ENCODE measurements at places on chromosomes 2 and 18. TPM values are rescaled to one million over a fixed set of nuclear protein-coding genes. Genes with fewer than 3 reads are reported as not detected.

DNA sequence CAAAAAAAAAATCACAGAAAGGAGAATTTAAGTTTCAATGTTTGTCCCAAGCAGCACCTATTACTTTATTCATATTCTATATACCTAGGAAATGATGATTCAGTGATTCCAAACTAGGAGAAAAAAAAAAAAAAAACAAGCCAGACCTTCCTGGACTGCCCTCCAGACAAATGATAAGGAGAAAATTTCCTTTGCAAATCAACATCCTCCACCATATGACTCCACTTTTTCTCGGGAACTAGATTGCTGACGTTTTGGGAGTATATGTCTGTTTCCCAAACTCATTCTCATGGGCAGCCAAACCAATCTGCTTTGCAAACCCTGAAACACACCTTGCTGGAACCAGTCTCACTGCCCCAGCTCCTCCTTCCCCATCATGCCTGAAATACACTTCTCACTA, 16.8 kb downstream of the AP1S3 start:
- no peak for DNase-seq

DNA sequence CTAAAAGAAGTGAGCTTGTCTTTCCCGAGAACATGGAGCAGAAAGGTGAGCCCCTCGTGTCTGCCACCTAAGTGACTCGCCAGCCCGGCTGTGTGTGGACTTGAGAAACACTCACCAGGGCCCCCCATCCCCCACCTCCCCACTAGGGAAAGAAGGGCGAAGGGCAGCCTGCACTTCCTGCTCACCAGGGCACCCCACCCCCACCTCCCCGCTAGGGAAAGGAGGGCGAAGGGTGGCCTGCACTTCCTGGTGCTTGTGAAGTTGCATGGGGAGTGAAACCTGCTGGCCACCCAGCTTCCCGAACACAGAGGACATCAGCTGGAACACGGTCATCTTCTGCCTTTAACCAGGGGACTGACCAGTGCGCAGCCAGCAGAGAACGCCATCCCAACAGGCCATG, 402.7 kb upstream of the SALL3 start:
- no peak for DNase-seq

GRCh38 chr2:9095690-9096089, 92.2 kb upstream of the MBOAT2 start:
- DNase-seq = peak; percentile 91

DNA sequence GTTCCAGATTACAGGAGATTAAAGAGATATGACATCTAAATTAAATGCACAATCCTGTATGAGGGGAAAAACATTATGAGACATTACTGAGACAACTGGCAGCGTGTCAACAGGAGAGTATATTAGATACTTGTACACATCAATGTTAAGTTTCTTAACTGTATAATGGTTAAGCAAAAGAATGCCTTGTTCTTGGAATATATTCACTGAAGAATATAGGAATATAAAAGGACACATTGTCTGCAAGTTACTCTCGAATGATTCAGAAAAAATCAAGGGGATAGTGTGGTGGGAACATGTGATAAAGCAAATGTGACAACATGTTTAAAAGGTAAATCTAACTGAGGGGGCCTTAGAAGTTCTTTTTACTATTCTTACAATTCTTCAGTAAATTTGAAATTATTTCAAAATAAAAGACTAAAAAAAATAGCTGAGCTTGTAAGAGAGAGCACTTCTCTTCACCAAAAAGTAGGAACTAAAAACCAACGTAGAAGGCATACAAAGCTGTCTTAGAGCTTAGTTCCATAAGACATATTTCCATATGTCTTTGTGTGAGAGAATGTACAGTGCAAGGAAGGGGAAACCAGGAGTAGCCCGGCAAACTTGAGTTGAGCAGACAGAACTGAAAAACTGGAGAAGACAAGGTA, 7.5 kb downstream of the WDPCP start:
- DNase-seq = no peak

- no peak for DNase-seq
These were observed 64.1 kb downstream of the AKAIN1 start for GRCh38 chr18:5132987-5133386.

GRCh38 chr18:75324686-75325257, 102.7 kb downstream of the SMIM21 start:
- DNase-seq = no peak

DNA sequence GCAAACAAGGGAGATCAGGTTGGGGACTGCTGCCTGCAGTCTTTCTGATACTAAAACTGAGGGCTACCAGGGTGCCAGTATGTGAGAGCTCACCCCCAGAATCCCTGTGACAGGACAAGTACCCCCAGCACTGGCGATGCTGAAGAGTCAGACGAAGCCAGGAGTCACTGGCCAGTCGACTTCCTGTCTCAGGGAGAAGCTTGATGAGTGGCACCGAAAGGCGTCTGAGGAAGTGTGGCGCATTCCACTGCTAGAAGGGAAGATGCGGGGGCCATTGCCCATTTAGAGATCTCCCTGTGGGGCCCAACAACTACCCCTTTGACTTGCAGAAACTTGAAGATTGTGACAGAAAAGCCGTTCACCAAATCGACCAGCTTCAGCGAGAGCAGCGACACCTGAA, 22.0 kb downstream of the MXD1 start:
- no peak for DNase-seq

GRCh38 chr2:73516033-73516432, 126.2 kb downstream of the NAT8 start:
- DNase-seq = no peak

GRCh38 chr2:182283512-182283911, 143.3 kb downstream of the PDE1A start:
- no peak for DNase-seq

GRCh38 chr2:151437630-151438029, 27.9 kb downstream of the RIF1 start:
- peak; percentile 11 for DNase-seq

GRCh38 chr18:25279961-25280360, 72.0 kb downstream of the ZNF521 start:
- DNase-seq = no peak

- DNase-seq = no peak
These were observed 26.9 kb downstream of the LOXHD1 start for GRCh38 chr18:46630160-46630559.

- DNase-seq = no peak
These were observed 90.6 kb upstream of the EFEMP1 start for GRCh38 chr2:56014046-56014730.

- no peak for DNase-seq
These were observed 542.8 kb upstream of the ID2 start for GRCh38 chr2:8138923-8139667.

GRCh38 chr18:13477147-13477683, 249.1 kb downstream of the FAM210A start:
- DNase-seq = no peak

- no peak for DNase-seq
These were observed 80.5 kb downstream of the HAUS1 start for GRCh38 chr18:46184727-46185126.

GRCh38 chr2:211879323-211879722, 659.3 kb downstream of the ERBB4 start:
- DNase-seq = no peak

DNA sequence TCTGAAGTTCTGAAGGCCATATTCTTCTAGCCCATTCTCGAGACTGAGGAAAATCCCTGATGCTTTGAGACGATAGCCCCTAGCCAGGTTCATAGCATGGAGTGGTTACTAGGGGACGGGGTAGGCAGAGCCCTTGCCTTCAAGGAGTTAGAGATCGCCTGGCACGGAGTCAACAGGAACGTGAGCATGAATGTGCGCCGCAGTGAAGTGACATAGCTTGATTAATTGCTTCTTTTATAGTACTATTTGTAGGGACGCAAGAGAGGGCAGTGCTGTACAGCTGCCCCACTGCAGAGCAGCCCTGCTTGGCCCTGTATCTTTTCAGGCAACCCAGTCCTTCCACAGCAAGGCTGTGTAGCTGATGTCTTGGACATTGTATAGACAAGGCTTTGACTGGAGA, 26.2 kb downstream of the HRH4 start:
- DNase-seq = no peak

DNA sequence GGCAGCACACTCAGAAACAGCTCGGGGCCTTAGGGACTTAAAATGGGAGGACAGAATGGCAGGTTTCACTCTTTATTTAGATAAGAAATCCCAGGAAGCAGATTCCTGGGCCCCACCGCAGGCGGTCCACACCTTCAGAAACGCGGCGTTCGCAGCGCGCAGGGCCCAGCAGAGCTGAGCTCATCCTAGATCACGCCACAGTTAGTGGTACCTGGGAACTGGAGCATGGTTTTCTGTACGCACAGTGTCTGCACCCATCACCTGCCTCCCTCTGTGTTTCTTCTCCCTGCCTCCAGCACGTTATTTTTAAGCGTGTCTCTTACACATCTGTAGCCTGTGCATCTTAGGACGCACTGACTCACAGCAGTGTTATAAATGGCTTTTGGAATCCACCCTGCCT, 242.1 kb downstream of the ALPK2 start:
- DNase-seq = no peak

DNA sequence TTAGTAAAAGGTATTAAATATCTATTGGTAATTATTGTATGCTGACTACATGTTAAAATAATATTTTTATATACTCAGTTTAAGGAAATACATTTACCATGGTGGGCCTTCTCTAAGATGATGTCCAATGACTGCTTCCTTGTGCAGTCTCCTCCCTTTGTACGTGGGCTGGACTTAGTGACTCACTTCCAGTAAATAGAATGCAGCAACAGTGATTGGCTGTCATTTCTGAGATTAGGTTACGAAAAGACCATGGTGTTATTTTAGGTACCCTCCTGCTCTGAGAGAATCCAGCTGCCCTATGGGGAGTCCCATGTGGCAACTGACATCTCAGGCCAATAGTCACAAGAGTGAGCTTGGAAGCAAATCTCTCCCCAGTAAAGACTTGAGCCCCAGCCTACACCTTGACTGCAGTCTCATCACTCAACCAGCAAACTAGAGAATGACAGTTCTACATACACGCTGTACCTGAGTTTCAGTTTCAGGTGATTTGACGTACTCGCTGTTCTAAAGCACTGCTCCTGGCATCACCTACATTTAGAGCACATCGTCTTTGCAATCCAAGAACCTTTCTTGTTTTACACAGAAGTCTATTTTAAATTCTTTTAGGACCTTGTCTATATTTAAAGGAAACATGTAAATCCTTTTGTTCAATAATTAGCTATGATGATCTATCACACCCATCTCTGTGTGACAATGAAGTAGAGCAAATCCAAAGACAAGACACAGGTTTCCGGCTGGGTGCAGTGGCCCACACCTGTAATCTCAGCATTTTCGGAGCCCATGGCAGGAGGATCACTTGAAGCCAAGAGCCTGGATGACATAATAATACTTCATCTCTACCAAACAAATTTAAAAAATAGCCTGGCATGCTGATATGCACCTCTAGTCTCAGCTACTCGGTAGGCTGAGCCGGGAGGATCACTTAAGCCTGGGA, 87.2 kb downstream of the COBLL1 start:
- no peak for DNase-seq

DNA sequence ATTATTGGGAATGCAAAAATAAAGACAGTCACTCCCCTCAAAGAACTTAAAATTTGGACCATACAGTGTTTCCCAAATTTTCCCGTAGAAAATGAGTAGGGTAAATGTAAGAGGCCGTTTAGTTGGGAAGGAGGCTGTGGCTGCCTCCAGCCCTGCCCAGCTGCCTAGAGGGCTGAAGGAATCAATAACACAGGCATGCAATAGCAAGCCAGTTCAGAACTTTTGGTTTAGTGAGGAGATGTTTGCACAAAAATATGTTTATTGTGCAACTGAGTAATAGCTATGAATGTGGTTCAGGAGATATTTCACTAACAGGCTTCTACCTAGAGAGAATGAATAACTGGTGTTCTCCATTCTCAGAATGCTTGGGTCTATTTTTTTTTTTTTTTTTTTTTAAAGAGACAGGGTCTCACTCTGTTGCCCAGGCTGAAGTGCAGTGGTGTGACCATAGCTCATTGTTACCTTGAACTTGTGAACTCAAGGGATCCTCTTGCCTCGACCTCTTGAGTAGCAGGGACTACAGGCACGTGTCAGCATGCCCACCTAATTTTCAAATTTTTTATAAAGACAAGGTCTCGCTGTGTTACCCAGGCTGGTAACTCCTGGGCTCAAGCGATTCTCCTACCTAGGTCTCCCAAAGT, 23.6 kb downstream of the UGP2 start:
- DNase-seq = no peak

GRCh38 chr2:215611609-215612386, 175.9 kb upstream of the FN1 start:
- DNase-seq = no peak

GRCh38 chr2:163182764-163183354, 344.3 kb upstream of the KCNH7 start:
- DNase-seq = no peak

- DNase-seq = peak; percentile 52
These were observed 214.0 kb downstream of the CYP26B1 start for GRCh38 chr2:71933467-71934319.

- no peak for DNase-seq
These were observed 283.1 kb downstream of the SP3 start for GRCh38 chr2:173681881-173682650.

- DNase-seq = no peak
These were observed 126.0 kb downstream of the LPIN1 start for GRCh38 chr2:11872247-11872947.

GRCh38 chr2:29401994-29402393, 286.8 kb downstream of the CLIP4 start:
- DNase-seq = no peak

DNA sequence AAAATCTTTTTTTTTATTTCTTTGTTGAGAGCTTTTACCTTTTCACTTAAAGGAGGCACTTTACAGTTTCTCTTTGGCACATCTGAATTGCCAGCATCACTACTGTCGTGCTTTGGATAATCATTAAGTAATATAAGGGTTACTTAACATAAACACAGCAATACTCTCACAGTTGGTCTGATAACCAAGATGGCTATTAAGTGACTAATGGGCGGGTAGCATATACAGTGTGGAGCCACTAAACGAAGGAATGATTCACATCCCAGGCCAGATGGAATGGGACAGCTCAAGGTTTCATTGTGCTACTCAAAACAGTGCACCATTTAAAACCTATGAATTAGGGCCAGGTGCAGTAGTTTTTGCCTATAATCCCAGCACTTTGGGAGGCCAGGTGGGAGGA, 28.1 kb downstream of the USP37 start:
- DNase-seq = no peak

- DNase-seq = no peak
These were observed 31.4 kb downstream of the IL18R1 start for GRCh38 chr2:102386867-102387541.

Gene CRYGD
- 5.5 TPM for total RNA-seq

Gene STPG4
- not detected for total RNA-seq

Gene UGT1A10
- total RNA-seq = not detected

Gene IL1F10
- not detected for total RNA-seq

Gene CRIM1
- total RNA-seq = 19.0 TPM

Gene FTCDNL1
- 0.59 TPM for total RNA-seq

Gene TUBA3E
- not detected for total RNA-seq

Gene ABHD3
- 5.5 TPM for total RNA-seq

Gene AQP12B
- not detected for total RNA-seq

Gene DUSP2
- 3.6 TPM for total RNA-seq

Gene SKOR2
- 0.15 TPM for total RNA-seq

Gene ALK
- total RNA-seq = 0.21 TPM

Gene GBX2
- 24.4 TPM for total RNA-seq

Gene STAMBP
- total RNA-seq = 46.3 TPM

Gene PMS1
- total RNA-seq = 28.0 TPM

Gene GKN1
- total RNA-seq = not detected

Gene SULT1C2
- total RNA-seq = 1.4 TPM

Gene TUBA3D
- not detected for total RNA-seq

Gene KATNAL2
- total RNA-seq = 20.2 TPM

Gene RMND5A
- total RNA-seq = 46.8 TPM

Gene NOP58
- 95.9 TPM for total RNA-seq

Gene GFPT1
- total RNA-seq = 39.0 TPM

Gene COLEC12
- 1.9 TPM for total RNA-seq

All from H7 (cell line).